ENCODE measurements at places on chromosomes 3 and 15.

DNA sequence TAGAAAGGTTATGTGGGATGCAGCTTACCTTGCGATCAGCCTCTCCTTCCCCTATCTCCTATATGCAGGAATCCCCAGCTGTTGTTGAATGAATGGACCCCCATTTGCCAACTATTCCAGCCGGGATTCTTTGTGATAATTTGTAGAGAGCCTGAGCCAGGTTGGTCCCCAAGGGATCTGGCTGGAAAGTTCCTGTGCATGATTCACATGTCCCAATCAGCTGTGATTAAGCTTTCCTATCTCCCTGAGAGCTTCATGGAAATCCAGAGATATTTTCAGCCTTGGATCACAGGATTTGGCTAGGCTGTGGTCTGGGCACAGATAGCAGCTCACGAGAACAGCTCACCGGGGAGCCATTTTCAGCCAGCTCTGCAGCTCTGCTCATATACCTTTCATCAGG, 76.7 kb downstream of the ARNT2 start:
- DNase-seq = peak; percentile 32

GRCh38 chr3:178388473-178388872, 147.8 kb upstream of the KCNMB2 start:
- no peak for DNase-seq

DNA sequence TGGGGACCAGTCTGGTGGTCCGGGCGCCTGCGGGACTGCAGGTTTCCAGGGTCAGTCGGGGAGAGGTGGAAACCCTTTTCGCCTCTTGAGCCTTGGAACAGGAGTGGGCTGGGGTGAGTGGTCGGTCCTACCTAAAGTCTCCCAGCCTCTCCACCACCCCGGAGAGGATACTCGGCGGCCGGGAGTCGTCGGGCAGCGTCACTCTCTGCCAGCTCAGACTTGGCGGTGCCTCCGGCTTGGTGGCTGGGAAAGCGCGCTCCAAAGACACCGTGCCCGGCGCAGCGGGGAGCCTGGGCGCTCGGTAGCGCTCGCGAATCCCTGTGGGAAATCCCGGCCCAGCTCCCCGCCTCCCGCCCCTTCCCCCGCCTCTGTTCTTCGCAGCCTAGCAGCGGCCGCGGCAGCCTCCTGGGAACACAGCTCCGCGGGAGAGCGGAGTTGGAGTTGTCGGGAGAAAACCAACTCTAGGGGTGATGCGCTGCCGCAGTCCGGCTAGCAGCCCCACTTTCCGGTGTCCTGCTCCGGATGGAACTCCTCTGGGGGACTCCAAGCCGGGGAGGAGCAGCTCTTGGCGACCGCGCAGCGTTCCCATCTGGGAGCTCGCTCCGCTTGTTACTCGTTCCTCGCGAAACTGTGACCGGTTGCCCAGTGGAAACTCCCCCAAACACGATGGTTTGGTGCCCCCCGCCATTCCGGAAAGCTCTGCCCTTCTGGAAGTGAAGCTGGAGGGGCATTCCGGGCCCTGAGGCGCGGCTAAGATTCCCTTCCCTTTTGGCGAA, 1.4 kb downstream of the EPHB1 start:
- no peak for DNase-seq

- no peak for DNase-seq
Observed at GRCh38 chr3:135169651-135170050, 374.6 kb downstream of the EPHB1 start.

GRCh38 chr3:177772908-177773557, 575.8 kb upstream of the TBL1XR1 start:
- no peak for DNase-seq

DNA sequence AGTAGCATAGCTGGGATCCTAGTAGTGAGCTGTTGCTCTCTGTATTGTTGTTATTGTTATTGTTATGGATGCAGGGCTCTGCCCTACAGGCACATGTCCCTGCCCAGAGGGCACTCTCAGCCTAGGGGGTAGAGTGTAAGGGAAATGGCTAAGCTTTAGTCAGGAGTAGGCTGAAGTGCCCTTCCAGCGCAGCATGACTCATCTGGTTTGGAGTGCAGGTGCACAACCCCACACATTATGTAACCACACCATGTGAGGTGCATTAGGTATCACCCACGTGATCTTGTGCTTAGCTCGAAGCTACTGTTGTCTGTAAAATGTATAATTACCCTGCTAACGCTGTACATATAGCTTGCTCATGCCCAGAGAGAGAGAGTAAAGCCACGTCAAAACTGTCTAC, 48.3 kb upstream of the TIPARP start:
- DNase-seq = no peak

GRCh38 chr3:99487894-99488293, 150.5 kb upstream of the COL8A1 start:
- no peak for DNase-seq

DNA sequence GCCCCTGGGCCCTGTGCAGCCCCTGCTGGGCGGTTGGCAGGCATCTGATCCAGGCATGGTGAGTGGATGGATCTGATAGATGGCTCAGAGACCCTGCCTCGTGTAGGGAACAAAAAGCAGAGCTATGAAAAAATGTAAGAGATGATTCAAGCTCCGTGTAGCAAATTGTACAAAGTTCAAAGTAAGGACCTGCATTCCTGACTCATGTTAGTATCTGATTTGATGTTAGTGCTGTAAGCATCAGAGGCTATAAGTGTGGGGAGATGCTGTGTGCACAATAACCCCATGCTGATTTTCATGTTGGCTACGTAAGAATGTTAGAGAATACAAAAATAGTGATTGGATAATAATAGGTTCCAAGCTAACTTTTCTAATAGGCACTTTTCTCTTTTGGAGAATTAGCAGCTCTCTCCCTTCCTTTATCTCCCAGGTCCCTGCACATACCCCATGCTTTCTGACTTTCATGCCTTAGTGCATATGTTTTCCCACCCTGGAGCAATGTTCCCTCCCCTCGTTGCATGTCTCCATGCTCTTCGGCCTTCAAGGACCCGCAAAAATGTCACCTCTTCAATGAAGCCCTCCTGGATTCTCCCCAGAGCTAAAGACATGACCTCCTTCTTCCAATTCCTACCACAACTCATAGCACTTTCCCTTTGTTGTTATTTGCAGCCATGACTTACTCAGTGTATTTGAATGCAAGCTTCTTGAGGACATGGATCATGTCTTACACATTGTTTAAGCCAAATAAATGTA, 1.6 kb downstream of the CCR9 start:
- DNase-seq = no peak

GRCh38 chr3:116033516-116033915, 410.2 kb downstream of the GAP43 start:
- DNase-seq = no peak

DNA sequence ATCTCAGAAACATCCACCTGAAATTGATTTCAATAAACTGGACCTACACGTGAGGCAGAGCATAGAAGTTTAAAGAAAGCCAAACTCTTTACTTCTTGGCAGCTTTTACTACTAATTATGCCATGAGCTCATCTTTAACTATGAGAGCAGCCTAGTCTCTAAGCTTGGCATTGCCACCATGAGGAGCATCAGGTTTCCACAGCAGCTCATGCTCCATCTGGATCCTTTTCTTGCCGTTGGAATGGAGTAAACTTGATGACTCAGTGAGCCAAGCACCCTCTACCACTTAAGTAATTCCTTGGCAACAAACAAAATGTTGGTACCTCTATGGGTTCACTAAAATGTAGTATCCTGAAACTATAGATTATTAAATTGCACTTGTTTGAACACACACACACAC, 583.2 kb downstream of the EPHA3 start:
- DNase-seq = no peak

DNA sequence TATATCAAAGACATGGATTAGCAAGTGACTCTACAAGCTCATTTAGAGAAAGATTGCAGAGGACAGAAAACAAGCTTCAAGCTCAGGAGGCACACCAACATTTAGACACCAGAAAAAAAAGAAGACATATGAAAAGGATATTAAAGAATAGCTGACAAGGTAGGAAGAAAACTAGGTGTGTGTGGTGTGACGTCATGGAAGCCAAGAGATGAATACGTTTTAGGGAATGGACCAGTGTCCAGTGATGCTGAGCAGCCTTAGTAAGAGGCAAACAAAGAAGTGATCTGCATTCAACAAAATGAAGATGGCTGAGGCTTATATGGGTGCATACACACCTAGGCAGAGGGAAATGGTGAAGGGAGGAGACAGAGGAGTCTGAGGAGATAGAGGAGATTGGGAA, 377.4 kb downstream of the ROBO1 start:
- DNase-seq = no peak

GRCh38 chr15:61195116-61196002, 33.7 kb downstream of the RORA start:
- no peak for DNase-seq

GRCh38 chr15:77123854-77124253, 52.9 kb upstream of the TSPAN3 start:
- no peak for DNase-seq

DNA sequence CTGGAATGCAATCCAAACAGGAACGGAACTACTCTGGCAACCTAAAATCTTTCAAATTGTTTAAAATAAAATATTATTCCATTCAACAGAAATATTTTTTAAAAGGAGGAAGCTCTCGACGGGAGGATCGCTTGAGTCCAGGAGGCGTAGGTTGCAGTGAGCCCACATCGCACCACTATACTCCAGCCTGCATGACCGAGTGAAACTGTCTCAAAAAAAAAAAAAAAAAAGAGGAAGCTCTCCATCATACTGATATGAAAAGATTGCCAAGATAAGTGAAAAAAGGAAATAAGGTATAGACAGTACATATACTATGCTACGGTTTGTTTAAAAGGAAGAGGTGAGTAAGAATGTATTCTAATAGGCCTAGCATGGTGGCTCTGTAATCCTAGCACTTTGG, 3.6 kb downstream of the RAD18 start:
- no peak for DNase-seq

GRCh38 chr15:91555312-91555711, 298.2 kb upstream of the SLCO3A1 start:
- DNase-seq = no peak

DNA sequence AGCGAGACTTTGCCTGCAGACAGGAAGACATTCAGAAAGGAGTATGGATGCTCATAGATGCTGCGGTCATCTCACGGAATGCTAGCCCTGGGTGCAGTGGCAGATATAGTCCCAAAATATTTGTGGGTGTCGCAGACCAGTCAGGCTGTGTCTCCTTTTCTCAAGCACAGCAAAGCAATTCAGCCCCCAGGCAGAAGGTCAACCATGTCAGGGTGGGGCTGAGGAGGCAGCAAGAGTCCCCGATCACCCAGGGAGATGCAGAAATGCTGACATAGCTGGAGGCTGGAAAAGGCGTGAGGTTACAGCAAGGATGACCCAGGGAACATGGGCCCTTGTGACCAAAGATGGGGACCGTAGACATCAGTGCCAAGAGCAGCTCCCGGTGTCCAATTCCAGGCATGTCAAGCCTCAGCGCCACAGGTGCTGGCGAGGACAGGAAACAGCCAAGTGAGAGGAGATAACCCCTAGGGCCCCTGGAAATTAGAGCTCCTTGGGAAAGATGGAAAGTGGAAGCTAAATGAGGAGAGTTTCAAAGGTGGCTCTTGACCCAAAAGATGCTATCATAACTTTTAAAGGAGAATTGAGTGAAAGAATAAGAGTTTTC, 81.2 kb upstream of the ABHD17C start:
- no peak for DNase-seq

DNA sequence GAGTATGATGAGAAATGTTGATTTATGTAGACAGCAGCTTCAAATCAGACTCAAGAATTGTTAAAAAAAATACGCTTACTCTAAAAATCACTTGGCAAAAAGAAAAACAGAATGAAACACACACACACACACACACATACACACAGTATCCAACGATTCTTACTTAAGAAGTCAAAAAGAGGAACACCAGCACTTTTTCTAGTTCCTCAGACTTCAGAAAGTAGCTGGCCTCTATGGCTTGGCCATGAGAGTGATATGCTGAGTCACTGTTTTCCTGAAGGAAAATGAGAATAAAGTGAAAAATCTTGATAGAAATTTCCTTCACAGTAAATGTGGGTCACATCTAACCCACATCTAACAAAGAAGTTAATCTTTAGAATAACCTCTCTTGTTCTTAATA, 22.1 kb downstream of the CNTN3 start:
- no peak for DNase-seq

DNA sequence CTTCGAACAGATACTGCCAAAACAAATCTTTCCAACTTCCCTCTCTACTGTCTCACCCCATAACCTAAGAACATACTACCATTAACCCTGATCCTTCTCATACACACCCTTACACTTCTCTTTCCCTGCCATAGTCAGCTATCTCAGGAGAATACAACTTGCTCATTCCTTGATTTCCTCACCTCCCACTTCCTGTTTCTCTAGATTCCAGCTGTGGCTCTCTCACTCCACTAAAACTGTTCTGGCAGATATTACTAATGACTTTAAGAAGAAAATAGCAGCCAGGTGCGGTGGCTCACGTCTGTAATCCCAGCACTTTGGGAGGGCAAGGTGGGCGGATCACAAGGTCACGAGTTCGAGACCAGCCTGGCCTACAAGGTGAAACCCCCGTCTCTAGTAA, 4.6 kb downstream of the LSG1 start:
- no peak for DNase-seq

DNA sequence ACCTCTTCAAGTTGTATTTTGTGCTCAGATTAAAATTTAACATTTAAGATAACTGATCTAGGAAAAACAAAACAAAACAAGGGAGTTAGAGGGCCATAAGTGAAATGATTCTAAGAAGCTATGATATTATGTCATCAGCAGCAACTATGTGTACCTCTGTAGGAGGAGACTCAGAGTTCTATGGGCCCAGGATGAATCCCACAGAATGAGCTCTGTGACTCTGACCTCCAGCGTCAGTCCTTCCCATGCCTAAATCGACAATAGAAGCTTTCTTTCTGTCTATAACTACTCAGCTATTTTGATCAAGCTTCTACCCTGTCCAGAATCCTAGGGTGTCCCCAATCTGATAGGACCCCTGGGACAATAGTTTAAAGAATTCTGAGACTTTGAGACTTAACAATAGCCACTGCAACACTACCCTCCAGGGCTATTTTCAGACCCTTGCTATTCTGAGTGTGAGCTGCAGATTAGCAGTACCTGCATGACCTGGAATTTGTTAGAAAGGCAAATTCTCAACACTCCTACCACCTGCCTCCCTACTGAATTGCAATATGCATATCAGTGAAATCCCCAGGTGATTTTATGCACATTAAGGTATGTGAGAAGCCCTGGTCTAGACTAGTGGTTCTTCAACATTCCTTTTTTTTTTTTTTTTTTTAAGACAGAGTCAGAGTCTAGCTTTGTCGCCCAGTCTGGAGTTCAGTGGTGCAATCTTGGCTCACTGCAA, 66.7 kb downstream of the ARHGAP31 start:
- DNase-seq = no peak

GRCh38 chr3:49377483-49377882, 19.3 kb upstream of the GPX1 start:
- DNase-seq = no peak

- no peak for DNase-seq
Observed at GRCh38 chr15:65336493-65337435, 32.3 kb downstream of the RNU5B-1 start.

DNA sequence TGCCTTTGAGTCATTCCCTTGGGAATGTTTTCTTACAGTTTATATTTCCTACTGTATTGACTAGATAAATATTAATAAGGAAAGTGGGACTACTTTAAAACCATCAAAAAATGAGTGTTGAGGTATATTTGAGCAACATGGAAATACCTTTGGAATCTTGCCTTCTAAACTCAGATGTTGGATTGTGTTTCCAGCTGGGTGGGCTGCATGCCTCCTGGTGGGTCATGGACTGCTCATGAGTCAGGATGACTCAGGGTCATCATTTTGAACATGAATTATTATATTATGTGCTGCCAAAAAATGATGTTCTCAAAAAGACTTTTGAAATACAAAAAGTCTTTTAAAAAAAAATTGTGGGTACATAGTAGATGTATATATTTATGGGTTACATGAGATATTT, 41.1 kb upstream of the APH1B start:
- no peak for DNase-seq

GRCh38 chr3:68007621-68008226, 353.3 kb upstream of the SUCLG2 start:
- DNase-seq = peak; percentile 11

Measured in body of pancreas (tissue), 4 donors.